WTC11 (cell line): ENCODE measurements at places on chromosomes 5 and 9. TPM values are rescaled to one million over a fixed set of nuclear protein-coding genes. Genes with fewer than 3 reads are reported as not detected.

DNA sequence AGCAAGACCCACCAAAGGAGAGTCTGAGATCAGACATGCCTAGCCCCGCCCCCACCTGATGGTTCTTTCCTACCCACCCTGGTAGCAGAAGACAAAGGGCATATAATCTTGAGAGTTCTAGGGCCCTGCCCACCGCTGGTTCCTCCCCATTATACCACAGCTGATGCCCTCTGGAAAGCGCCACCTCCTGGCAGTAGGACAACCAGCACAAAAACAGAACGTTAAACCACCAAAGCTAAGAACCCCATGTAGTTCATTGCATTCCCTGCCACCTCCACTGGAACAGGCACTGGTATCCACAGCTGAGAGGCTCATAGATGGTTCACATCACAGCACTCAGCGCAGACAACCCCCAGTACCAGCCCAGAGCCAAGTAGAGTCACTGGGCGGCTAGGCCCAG lies 81.2 kb upstream of the TRPC7 start:
- no peak for DNase-seq

- DNase-seq, result no peak
These were observed 91.2 kb downstream of the ARRDC3 start for GRCh38 chr5:91291628-91292569.

- DNase-seq, result no peak
These were observed 1.3 kb downstream of the EDIL3 start for GRCh38 chr5:84383296-84383815.

GRCh38 chr9:94002316-94003140 lies 47.4 kb upstream of the BARX1 start:
- peak; percentile 56 for DNase-seq

GRCh38 chr5:158364367-158364766 lies 505.4 kb upstream of the CLINT1 start:
- DNase-seq, result peak; percentile 22

GRCh38 chr5:51988634-51989033 lies 605.4 kb downstream of the ISL1 start:
- DNase-seq, result no peak

GRCh38 chr5:17430241-17430640 lies 67.8 kb upstream of the TAF11L2 start:
- DNase-seq, result no peak

DNA sequence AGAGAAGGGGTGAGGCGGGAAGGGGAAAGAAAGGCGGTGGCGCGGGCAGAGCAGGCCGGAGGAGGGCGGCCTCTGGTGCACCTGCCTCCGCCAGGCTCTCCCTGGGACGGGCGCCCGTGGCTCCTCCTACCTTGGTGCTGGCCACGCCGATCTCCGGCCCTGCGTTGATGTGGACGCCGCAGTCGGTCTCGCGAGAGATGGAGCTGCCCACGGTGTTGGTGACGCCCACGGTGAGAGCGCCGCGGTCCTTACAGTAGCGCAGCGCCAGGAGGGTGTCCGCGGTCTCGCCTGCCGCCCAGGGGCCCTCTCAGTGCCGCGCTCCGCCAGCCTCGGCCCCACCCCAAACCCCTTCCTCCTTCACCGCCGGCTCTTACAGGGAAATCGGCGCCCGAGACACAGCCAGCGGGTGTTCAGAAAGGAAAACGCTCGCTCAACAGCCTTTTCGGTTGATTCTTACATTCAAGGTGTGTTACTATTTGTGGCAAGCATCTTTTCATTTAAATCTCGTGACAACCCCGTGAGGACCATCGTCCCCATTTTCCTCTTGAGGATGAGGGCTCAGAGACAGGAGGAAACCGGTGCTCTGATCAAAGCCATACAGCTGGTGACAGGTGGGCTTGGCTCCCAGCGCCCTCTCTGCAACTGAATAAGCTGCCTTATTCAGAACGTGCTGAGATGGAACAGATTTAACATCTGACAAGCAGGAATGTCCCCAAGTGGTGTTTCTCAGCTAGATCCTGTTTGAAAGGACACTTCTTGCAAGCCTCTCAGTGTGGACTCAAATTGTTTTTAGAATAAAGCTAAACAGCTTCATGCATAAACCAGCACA lies 22.0 kb upstream of the MAPK9 start:
- DNase-seq, result peak; percentile 69

DNA sequence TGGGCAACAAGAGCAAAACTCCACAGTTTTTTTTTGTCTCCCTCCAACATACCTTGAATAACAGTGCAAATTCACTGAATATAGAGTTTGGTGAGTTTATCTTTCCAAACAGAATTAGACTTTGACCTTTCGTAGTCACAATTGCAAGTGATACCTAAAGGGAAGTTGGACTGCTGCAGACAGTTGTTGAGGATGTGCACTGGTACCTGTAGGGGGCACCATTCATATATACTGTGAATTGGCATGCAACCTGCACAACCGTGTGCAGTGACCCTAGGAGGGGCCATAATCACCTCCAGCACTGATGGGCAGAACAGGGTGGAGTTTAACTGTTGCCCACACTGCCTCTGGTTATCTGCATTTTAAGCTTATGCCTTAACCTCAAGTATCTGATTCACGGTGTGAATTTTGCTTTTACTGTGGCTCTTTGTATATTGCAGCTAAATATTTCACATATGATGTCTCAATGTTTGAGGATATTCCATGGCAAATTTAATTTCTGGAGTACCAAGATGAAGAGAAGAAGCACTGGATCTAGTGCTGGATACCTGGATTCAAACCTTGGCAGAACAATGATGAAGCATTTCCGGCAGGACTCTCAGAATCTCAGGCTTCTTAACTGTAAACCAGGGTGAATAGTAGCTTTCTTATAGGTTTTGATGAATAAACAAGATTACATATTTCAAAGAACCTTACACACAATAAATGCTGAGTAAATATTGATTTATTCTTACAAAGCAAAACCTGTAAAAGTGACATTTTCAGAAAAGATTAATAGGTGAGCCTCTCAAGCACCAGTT lies 144.3 kb downstream of the ACTBL2 start:
- DNase-seq, result peak; percentile 26

GRCh38 chr5:77906806-77907205 lies 130.7 kb upstream of the TBCA start:
- DNase-seq, result no peak

GRCh38 chr5:142014911-142015584 lies 2.2 kb upstream of the GNPDA1 start:
- no peak for DNase-seq

DNA sequence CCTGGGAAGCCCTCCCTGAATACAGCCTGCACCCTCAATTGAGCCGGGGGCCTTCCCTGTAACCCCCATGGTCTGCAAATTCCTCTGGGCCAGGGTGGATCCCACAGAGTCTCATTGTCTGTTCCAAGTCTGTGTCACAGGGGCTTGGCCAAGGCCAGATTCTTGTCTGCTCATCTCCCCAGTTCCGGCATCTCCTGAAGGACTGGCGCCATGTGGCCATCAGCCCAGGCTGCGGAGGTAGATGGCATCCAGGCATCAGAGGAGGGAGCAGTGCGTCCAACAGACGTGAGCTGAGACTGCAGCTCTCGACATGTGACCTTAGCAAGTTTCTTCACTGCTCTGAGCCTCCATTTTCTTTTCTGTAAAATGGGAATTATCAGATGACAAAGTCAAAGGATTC lies 37.3 kb upstream of the RPL26L1 start:
- DNase-seq, result no peak

DNA sequence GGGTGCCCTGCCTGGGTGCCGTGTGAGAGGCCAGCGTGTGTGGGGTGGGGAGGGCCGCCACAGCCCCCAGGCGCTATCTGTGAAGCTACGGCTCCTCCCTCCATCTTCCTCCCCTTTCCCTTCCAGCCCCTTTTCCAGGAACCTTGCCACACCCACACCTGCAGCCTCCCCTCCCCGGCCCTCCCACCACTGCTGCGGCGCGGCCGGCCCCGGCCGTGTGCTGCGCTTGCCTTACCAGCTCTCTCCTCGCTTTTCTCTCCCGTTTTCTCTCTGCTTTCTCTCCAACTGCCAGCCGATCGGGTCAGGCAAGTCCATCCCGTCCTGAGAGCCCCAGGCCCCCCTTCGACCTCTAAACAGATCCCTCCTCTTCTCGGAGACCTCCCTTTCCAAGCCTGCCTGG lies 21.4 kb downstream of the GOLGA2 start:
- no peak for DNase-seq

Gene DMRTA1
- total RNA-seq, result 2.4 to 2.8 TPM (median 2.6 TPM) in 3 replicates

Gene SPINK5
- total RNA-seq, result 5.9 to 10.5 TPM (median 8.4 TPM) in 3 replicates

Gene SPATA31C2
- 0.04 to 0.09 TPM (median 0.05 TPM) in 3 replicates for total RNA-seq

Gene PCDHA9
- 1.1 to 1.5 TPM (median 1.4 TPM) in 3 replicates for total RNA-seq

Gene HMGXB3
- 27.8 to 31.6 TPM (median 31.4 TPM) in 3 replicates for total RNA-seq
